ENCODE measurements at places on chromosomes 2 and 18.
A peak's percentile ranks its signal among the peaks of the same experiment; 100 is the strongest.

DNA sequence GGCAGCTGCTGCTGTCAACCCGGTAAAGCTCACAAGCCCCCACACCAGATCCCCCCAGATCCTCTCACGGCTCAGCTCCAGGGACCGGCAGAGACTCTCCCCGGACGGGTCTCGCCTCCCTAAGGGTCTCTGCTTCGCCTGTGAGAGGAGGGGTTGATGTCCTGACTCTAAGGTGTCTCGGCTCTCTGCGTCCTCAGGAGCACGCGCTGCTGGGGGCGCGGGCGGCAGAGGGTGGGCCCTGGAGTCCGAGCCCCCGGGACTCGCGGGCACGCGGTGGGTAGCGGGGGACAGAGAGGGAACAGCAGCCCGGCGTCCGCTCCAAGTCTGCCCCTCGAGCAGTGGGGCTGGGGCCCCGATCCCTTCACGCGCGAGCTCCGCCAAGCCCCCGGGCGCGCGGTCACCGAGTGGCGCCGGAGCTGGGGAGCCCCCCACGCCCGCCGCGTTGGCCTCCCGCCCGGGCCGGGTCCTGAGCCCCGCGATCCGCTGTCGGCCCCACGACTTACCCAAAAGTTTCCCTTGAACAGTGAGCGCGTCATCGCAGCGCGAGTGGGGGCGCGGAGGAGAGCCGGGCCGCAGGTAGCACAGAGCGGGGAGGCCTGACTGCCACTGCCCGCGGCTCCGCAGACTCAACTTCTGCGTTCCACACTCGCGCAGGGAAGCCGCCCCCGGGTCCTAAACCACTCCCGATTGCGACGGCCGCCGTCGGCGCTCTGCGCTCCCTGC is at the start of gene PSTPIP2:
Gene PSTPIP2, minus strand, starts transcription at position 608 of the 723 bp plus-strand sequence. Its CDS starts 72 bp downstream, at position 536.
- peak; percentile 64 for DNase-seq

DNA sequence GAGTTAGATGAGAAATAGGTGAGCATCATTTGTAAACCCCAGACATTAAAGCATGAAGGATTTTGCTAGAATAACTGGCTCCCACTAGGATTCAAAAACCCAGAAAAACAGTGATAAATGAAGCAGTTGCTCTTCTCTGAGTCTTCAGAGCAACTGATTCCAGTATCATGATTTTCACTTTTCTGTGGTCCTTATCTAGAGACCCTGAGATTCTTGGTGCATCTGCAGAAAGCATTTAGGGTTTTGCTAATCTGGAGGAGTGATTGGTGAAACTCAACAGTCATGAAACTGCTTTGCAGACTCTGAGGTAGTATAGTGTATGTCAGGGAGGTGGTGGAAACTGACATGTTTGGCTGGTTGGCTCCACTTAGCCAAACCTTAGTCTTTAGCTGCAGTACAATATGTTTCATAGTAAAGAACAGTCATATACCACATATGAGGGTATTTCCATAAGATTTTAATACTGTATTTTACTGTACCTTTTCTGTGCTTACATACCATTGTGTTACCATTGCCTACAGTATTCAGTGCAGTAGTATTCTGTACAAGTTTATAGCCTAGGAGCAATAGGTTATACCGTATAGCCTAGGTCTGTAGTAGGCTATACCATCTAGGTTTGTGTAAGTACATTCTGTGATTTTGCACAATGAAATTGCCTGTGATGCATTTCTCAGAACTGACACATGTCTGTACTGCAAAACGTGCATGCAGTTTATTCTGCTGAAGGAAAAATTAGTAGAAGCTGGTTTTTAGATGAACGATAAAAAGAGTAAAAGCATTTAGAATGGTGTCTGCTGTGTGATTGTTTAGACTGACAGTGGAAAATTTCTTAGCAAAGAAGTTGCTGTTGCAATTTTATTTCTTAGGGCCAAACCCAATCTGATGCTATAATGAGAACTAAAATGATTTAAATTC is 23.8 kb downstream of the EML4 start:
- DNase-seq, result no peak

DNA sequence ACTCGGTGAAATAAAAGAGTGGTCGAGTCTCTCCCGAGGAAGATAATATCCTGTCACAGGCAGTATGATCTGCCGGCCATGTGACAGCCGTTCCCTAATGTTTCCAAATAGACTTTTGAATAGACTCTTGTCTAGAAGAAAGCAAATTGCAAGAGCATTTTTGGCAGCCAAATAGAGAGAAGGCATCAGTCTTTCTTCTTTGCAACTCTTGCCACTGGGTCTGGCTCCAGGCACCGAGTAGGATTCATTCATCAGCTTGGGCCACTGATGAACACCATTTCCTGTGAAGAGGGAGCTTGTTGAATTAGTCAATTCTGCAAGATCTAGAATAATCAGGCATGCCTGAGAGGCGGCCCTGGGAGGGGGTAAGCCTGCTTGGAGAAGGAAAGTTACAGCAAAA is 165.6 kb downstream of the KLHL29 start:
- peak; percentile 14 for DNase-seq

GRCh38 chr2:27956888-27957287 is 66.4 kb downstream of the BABAM2 start:
- DNase-seq, result peak; percentile 89

GRCh38 chr2:56130463-56131070 is 53.2 kb upstream of the CCDC85A start:
- DNase-seq, result peak; percentile 78

GRCh38 chr2:149084924-149085795 is 46.7 kb downstream of the LYPD6B start:
- DNase-seq, result no peak

DNA sequence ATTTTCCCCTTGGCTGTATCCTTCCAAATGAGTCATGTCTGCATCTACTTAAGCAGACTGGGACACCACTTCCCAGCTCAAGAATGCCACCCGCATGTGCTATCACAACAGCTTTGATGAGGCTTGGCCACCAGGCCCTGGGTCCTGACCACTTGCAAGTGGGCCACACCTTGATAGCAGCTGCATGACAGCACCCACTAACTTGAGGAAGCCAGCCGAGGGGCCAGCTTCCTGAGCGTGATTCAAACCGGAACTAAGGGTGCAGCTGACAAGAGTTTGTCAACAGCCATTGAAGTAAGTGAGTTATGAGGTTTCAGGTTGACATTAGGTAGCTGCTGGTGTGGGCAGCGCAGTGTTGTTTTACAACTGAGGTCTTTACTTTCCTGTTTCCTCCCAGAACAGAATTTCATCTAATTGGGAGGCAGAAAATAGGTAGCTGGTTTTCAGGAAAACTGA is 54.4 kb downstream of the EPHA4 start:
- DNase-seq, result peak; percentile 42

- DNase-seq, result no peak
These were observed 145.9 kb downstream of the DDX1 start for GRCh38 chr2:15737314-15738224.

DNA sequence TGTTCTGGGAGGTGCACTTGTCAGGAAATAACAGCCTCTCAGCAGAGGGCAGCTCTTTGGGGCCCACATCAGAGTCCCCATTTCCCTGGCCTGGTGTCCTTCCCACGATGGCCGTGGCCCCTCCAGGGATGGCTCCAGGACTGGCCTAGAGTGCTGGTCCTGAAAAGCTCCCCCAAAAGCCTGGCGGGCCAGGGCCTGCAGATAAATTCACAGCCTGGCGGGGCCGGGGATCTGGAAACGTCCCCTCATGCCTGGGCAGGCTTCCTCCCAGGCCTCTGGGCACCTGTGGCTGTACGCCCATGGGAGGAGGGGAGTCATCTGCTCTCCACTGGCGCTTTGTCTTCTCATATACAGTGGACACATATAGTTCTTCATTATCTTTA is 52.6 kb upstream of the HS6ST1 start:
- DNase-seq, result no peak

DNA sequence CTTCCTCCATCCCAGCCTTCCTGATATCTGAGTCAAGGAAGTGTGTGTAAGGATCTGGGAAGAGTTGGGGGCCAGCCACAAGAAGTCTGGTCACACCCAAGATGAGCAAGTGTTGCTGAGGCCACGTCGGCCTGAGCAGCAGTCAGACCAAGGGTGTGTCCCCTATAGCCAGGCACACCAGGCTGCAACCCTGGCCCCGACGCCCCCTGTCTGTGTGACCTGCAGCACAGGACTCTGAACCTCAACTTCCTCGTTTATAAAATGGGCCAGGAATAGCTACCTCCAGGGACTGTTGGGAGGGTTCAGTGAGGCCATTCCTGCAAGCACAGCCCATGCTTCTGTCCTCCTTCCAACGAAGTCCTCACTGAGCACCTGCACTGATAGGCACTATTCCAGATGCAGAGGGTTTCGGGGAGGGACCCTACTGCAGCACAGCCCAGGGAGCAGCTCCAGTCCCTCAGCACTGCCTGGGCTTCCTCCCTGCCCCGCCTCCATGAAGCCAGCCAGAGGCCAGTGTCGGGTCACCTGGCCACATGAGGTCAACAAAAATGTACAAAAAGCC is 13.3 kb downstream of the LIMS2 start:
- no peak for DNase-seq

GRCh38 chr18:60069145-60069544 is 169.3 kb downstream of the PMAIP1 start:
- DNase-seq, result no peak

DNA sequence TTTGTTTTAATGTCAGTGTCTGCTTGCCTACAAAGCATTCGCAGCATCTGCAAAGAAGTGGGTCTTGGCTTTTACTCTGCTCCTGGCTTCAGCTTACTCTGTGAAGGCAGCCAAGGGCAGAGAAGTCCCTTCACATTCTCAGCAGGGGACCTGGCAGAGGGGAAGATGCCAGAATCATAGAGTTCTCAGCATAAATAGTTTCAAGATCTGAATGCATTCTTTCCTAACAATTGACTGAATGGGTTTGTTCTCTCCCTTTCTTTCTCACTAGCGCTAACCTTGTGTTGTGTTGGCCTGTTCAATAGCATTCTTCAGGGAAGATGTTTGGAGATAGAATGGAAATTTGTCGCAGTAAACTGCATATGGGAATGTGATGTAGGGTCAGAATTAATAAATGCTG is 106.9 kb downstream of the FARSB start:
- no peak for DNase-seq

Data from fibroblast of pulmonary artery (primary cell).